ENCODE measurements at places on chromosomes 12 and 14. TPM values are rescaled to one million over a fixed set of nuclear protein-coding genes. Genes with fewer than 3 reads are reported as not detected.

RTL1 gene
- 0.02 TPM for polyA plus RNA-seq

DNA sequence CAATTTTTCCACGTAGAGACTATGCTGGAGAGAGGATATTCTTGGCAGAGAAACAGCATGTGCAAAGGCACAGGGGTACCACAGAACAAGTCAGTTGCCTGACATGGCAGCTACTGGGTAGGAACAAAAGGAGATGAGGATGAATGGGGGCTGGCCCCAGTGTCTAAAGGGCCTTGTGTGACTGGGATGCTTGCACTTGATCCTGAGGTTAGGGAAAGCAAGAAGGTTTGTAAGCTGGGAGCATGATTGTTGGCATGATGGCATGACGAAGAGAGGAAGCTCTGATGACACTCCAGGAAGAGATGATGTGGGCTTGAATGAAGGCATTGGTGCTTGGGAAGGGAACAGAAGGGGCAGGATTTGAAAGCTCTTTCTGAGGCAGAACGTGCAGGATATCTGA is 139.1 kb downstream of the ZFP36L1 start:
- H3K4me3 ChIP-seq: no peak overlapping the region
- H3K27me3 ChIP-seq: no peaks in the 10 kb centered on the region
- no peak for DNase-seq
- no peaks in the 10 kb centered on the region for H3K36me3 ChIP-seq
- H3K27ac ChIP-seq: no peak overlapping the region

- H3K36me3 ChIP-seq: no peaks in the 10 kb centered on the region
- H3K27me3 ChIP-seq: no peaks in the 10 kb centered on the region
- H3K27ac ChIP-seq: peak overlapping the region; percentile 75
- H3K4me1 ChIP-seq: peaks cover 14% of the 10 kb centered on the region
- no peak overlapping the region for H3K4me3 ChIP-seq
Measured at GRCh38 chr12:53241623-53242412, 9.8 kb upstream of the RARG start.

CATSPERB gene
- polyA plus RNA-seq: not detected

TBC1D30 gene
- polyA plus RNA-seq: 1.2 TPM

LHX5 gene
- polyA plus RNA-seq: not detected

- H3K27ac ChIP-seq: peak overlapping the region; percentile 95
- DNase-seq: peak; percentile 81
- peaks cover 49% of the 10 kb centered on the region for H3K4me1 ChIP-seq
- no peaks in the 10 kb centered on the region for H3K36me3 ChIP-seq
Measured at GRCh38 chr12:42482041-42482747, 107.4 kb downstream of the PRICKLE1 start.

FOS gene
- polyA plus RNA-seq: 45.3 TPM

GRCh38 chr12:39443929-39444209 is 949 bp upstream of the KIF21A start:
- peak overlapping the region; percentile 90 for H3K27ac ChIP-seq
- no peaks in the 10 kb centered on the region for H3K36me3 ChIP-seq
- no peaks in the 10 kb centered on the region for H3K27me3 ChIP-seq
- peak overlapping the region; percentile 77 for H3K4me3 ChIP-seq

DNA sequence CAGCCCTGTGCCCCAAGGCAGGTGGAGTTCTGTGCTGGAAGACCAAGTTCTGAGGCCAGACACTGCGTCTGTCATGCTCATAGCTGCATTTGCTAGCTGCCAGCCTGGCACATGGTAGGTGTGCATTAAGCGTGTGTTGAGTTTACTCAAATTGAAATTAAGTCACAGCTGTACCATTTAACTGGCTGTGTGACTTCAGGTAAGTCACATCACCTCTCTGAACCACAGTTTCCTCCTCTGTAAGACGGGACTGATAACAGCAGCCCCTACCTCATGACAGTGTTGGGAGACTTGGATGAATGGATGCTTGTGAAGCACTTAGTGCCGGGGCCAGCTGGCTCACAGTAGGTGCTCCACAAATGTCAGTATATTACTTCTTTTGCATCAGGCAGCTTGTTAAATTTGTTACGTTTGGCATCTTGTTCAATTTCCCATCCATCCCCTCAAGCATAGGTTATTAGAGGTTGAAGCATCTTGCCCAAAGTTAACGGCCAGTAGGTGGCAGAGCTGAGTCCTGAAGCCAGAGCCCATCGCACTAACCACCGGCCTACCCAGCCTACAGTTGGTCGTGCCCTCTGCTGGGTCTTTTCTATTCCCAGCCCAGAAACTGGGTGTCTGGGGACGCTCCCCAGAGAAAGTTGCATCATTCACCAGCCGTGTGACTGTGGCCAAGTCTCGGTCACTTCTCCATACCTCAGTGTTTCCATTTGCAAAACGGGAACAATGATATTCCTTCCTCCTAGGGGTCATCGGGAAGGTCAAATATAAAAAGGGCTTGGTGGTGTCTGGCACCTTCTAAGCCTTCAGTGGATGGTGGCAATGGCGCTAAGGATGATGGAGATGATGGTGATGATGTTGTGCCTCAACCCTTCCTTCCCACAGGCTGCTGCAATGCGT is 4.5 kb downstream of the DAO start:
- no peak overlapping the region for H3K27ac ChIP-seq
- H3K27me3 ChIP-seq: no peaks in the 10 kb centered on the region
- no peaks in the 10 kb centered on the region for H3K4me1 ChIP-seq
- H3K36me3 ChIP-seq: no peaks in the 10 kb centered on the region
- no peak overlapping the region for H3K4me3 ChIP-seq

GRCh38 chr12:64650762-64651161 is 40.5 kb downstream of the RASSF3 start:
- peak; percentile 38 for DNase-seq
- H3K27me3 ChIP-seq: no peaks in the 10 kb centered on the region
- H3K4me3 ChIP-seq: no peak overlapping the region
- no peaks in the 10 kb centered on the region for H3K36me3 ChIP-seq
- peak overlapping the region; percentile 94 for H3K27ac ChIP-seq

KCNH3 gene
- 0.34 TPM for polyA plus RNA-seq

PYM1 gene
- 82.9 TPM for polyA plus RNA-seq

DNA sequence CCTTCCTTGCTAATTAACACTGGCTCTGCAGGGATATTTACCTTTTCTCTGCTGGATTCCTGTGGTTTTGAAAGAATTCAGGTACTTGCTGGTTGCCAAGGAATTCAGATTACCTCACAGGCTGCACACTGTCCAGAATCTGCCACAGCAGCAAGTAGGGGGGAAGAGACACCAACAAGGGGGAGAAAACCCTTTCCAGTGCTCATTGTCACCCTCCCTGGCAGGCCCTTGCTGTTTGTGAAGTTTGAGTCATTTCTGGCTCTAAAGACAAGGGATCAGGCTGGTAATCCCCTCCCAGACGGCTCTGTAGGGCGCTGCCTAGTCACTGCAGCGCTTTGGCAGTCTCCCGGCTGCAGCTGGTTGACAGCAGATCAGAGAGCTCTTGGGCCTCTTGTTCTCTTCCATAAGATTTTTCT is 50.8 kb downstream of the TTLL5 start:
- H3K4me1 ChIP-seq: peaks cover 8% of the 10 kb centered on the region
- peak overlapping the region; percentile 72 for H3K27ac ChIP-seq
- peaks cover 5% of the 10 kb centered on the region for H3K36me3 ChIP-seq
- peak; percentile 62 for DNase-seq
- no peak overlapping the region for H3K4me3 ChIP-seq

Measured in cardiac muscle cell (in vitro differentiated cells and primary cell).